ENCODE measurements at places on chromosomes 7 and 10. TPM values are rescaled to one million over a fixed set of nuclear protein-coding genes. Genes with fewer than 3 reads are reported as not detected.

GRCh38 chr10:124544711-124545110, 83.1 kb downstream of the LHPP start:
- no peaks in the 10 kb centered on the region for H3K36me3 ChIP-seq
- peaks cover 12% of the 10 kb centered on the region for H3K4me1 ChIP-seq
- H3K27me3 ChIP-seq = no peaks in the 10 kb centered on the region
- no peak overlapping the region for H3K27ac ChIP-seq

- no peak overlapping the region for H3K27ac ChIP-seq
- H3K36me3 ChIP-seq = peaks cover 4% of the 10 kb centered on the region
- H3K4me3 ChIP-seq = no peak overlapping the region
- peaks cover 34% of the 10 kb centered on the region for H3K27me3 ChIP-seq
Observed at GRCh38 chr7:96982586-96982985, 22.8 kb upstream of the DLX6 start.

DNA sequence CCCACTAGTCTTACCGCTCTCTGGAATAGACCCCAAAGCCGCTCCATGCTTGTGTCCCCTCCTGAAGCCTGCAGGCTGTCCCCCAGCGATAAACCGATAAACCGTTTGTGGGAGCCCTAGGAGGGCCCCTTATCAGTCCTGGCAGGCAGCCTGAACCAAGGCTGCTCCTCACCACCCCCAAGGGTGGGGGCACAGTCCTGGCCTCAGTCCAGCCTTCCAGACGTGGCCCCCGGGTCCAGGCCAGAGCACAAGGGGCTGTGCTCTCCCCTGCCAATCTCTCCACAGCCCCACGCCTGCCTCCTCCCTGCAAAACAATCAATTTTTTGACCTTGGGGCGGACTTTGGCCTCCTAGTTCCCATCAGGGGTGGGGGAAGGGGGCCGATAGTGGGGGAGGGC, at the start of gene TFR2:
Gene TFR2 (minus strand): TSS at position 90 of the 397 bp plus-strand sequence. CDS start 43 bp downstream, at position 47.
- H3K36me3 ChIP-seq = no peaks in the 10 kb centered on the region
- H3K4me1 ChIP-seq = no peaks in the 10 kb centered on the region
- H3K4me3 ChIP-seq = no peak within 1 kb of the TSS
- DNase-seq = no peak
- H3K27me3 ChIP-seq = peaks cover 9% of the 10 kb centered on the region
- no peak within 1 kb of the TSS for H3K27ac ChIP-seq

- peak overlapping the region; percentile 39 for H3K27ac ChIP-seq
- peaks cover 41% of the 10 kb centered on the region for H3K4me1 ChIP-seq
- no peaks in the 10 kb centered on the region for H3K27me3 ChIP-seq
- DNase-seq = no peak
- H3K36me3 ChIP-seq = peaks cover 9% of the 10 kb centered on the region
Observed at GRCh38 chr10:12499076-12499986, 150.0 kb downstream of the CAMK1D start.

- no peak for DNase-seq
- no peak overlapping the region for H3K4me3 ChIP-seq
- H3K36me3 ChIP-seq = no peaks in the 10 kb centered on the region
- H3K4me1 ChIP-seq = peaks cover 6% of the 10 kb centered on the region
Observed at GRCh38 chr7:105978035-105978434, 15.0 kb downstream of the CDHR3 start.

DNA sequence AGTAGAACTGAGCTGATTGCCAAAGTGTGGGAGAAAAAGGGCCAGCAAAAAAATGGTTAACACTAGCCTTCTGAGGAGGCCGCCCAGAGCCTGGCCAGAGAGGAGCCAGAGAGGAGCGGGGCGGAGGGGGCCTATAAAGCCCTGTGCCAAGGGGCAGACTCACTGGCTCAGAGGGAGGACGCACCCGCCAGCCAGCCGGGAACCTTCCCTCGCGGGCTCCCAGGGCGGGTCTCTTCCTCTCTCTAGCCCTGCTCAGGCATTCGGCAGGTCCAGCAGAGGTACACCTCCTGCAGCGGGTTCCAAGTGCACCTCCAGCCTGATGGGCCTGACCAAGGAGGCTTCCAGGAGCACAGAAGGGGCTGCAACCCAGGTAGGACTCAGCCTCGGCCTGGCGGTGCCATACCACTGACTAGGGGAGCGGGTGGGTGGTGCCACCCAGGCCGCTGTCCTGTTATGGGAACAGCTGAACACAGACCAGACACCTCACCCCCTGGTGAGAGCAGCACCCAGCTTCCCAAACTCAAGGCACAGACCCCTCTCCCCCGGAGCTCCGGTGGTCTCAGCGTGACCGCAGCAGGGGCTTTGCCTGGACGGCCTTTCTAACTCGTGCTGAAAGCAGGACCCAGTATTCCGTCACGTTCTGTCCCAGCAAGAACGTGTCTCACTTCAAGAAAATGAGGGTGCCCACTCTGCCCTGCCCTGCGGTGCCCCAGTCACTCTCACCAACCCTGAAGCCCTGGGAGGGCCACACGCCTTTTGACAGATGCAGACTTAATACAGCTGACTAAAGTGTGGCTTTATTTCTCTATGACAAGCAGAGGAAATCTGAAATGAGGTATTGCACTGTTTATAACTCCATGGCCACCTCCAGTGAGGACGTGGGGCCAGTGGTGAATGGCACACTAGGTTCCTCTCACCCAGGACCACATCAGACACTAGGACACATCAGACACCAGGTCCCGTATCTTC, at the start of gene GPER1:
Gene GPER1 (plus strand): TSS at position 162 of the 969 bp plus-strand sequence. CDS start 3,616 bp downstream, outside the sequence.
- H3K27ac ChIP-seq = peak within 1 kb of the TSS; percentile 84
- H3K4me1 ChIP-seq = peaks cover 24% of the 10 kb centered on the region
- H3K27me3 ChIP-seq = no peaks in the 10 kb centered on the region
- peak within 1 kb of the TSS; percentile 86 for H3K4me3 ChIP-seq

GRCh38 chr7:70674571-70675010, 457.4 kb upstream of the GALNT17 start:
- H3K36me3 ChIP-seq = peaks cover 4% of the 10 kb centered on the region
- H3K27me3 ChIP-seq = peaks cover 44% of the 10 kb centered on the region
- H3K4me1 ChIP-seq = peaks cover 18% of the 10 kb centered on the region
- no peak overlapping the region for H3K4me3 ChIP-seq
- H3K27ac ChIP-seq = no peak overlapping the region

- H3K4me1 ChIP-seq = peaks cover 27% of the 10 kb centered on the region
- peaks cover 47% of the 10 kb centered on the region for H3K27me3 ChIP-seq
- H3K27ac ChIP-seq = no peak overlapping the region
- DNase-seq = no peak
- H3K4me3 ChIP-seq = peak overlapping the region; percentile 90
- peaks cover 10% of the 10 kb centered on the region for H3K36me3 ChIP-seq
Observed at GRCh38 chr10:13894412-13895093, 307.8 kb downstream of the PRPF18 start.

- no peak overlapping the region for H3K4me3 ChIP-seq
- H3K4me1 ChIP-seq = no peaks in the 10 kb centered on the region
- no peaks in the 10 kb centered on the region for H3K36me3 ChIP-seq
- no peaks in the 10 kb centered on the region for H3K27me3 ChIP-seq
- no peak for DNase-seq
- H3K27ac ChIP-seq = no peak overlapping the region
Observed at GRCh38 chr7:88146616-88147015, 73.2 kb downstream of the SRI start.

DNA sequence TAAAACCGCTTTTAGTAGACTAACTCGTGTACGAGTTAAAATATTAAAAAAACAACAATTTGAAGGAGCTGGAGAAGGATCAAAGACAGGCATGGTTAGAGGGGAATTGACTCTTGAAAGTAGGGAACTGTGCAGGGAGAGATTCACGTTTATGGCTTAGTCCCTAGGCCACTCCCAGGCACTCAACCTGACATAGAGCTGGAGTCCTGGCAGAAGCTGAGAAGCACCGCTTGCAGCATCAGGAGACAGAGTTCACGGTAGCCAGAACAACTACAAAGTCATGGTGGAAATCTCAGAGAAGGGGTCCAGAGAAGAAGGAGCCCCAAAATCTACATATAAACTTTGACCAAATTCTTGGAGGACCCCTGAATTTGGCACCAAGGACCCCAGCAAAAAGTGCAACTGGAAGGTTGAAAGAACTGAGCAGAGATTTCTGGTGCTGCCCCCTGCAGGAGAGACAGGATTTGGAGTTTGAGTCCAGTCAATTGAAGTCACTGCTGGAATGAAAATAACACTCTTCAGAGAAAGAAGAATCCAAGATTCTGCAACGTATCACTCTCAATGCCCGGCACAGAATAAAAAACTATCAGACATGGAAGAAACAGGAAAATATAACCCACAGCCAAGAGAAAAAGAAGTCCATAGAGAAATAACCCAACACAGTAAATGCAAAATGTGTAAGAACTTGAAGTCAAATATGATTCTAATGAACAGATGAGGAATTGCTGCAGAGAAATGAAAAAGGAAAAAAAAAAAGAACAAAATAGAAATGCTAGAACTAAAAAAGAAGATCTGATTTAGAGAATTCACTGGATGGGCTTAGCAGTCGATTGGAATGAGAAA, 493.3 kb upstream of the PODXL start:
- no peaks in the 10 kb centered on the region for H3K36me3 ChIP-seq
- DNase-seq = peak; percentile 55
- no peak overlapping the region for H3K27ac ChIP-seq
- H3K27me3 ChIP-seq = peaks cover 25% of the 10 kb centered on the region
- H3K4me1 ChIP-seq = no peaks in the 10 kb centered on the region
- H3K4me3 ChIP-seq = no peak overlapping the region

Gene LRRD1
- 0.19 TPM for total RNA-seq

Gene CUZD1
- total RNA-seq = 0.86 TPM

Gene CPXM2
- 51.1 TPM for total RNA-seq

Gene CRTAC1
- total RNA-seq = 5.3 TPM

Gene C10orf90
- 1.5 TPM for total RNA-seq

Gene MRPS24
- total RNA-seq = 101 TPM

All from type B pancreatic cell (in vitro differentiated cells).